Epithelial cell of umbilical artery (primary cell): ENCODE measurements at places on chromosomes 7 and 10. TPM values are rescaled to one million over a fixed set of nuclear protein-coding genes. Genes with fewer than 3 reads are reported as not detected.

The RPEL1 gene
- total RNA-seq: 0.32 TPM in 1 of 2 replicates, not detected in the other

The LIPK gene
- not detected in 2 replicates for total RNA-seq

The PCDH15 gene
- 0.30 TPM in 1 of 2 replicates, not detected in the other for total RNA-seq

The SCIN gene
- total RNA-seq: 0.15 and 0.32 TPM in 2 replicates

The OR2A42 gene
- total RNA-seq: not detected in 2 replicates

The CAV2 gene
- total RNA-seq: 150 and 198 TPM in 2 replicates
